ENCODE measurements at places on chromosomes 5 and 9.
A peak's percentile ranks its signal among the peaks of the same experiment; 100 is the strongest.

DNA sequence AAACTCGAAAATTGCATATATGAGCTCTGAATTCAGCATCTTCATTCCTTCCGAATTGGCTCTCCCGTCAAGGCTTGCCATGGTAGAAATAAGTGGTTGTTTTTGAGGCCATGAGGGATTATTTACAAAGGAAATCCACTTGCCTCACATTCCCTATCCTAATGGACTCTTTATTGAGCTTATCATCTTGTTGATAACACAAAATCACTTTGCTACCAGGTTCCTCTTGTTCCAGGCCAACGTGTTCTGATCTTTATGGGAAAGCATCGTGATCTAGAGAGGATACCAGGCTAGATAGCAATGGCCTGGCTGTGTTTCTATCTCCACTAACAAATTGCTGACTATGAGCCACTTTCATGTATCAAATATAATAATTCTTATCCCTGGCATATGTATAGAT, 811.7 kb downstream of the TLR4 start:
- DNase-seq = no peak

DNA sequence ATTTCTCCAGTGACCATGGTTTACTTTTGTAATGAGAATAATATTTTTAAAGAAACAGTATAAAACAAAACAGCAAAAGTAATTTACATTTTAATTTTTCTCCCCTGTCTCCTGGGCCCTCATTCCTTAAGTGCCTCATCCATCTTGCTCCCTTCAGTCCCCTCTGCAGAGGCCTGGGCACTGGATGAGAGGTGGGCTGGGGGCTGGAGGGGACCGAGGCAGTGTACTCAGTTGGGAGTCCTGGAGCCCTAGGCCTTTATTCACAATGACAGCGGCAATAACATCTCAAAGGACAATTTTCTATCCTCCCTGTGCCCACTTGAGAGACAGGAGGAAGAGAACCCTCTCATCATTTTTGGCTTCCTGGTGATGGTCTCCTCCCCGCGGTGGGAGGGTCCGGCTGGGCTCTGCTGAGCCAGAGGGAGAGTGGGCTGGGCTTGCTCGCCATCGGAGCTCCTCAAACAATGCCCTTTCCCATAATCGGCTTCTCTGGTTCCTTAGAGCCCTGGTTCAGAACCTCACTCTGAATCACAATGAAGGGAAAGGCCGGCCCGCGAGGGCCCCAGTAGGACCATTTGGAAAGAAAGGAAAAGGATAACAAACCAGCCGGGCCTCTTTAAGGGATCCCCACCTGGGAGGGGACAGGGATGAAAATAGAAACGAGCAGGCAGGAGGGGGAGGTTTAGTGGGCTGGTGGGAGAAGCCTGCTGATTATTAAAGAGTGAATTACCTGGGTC, 9.7 kb upstream of the SMIM32 start:
- no peak for DNase-seq

DNA sequence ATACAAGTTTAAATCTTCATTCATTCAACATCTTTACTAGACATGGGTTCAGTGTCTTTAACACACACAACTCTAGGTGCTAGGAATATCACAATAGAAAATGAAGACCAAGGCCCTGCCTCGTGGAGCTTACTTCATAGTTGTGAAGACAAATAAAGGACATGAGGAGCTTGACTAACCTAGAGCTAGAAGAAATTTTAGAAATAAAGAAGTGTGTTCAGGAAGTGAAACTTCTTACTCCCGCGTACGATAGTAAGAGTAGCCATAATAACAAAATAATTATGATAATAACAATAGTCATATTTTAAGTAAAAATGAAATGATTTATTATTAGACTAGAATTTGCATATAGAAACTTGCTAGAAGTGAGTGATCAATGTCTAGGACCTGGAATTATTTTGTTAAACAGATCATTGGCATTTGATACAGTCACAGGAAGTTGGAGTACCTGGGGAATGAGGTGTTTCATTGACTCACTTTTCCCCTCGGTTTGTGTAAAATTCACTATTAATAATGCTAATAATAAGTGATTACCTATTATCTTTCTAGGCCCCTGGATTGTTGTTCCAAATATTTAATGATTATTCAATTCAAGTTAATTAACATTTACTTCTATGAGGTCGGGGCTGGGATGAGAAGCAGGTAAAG, 331.3 kb downstream of the NSG2 start:
- DNase-seq = no peak

GRCh38 chr5:35136386-35136785, 88.6 kb upstream of the AGXT2 start:
- no peak for DNase-seq

DNA sequence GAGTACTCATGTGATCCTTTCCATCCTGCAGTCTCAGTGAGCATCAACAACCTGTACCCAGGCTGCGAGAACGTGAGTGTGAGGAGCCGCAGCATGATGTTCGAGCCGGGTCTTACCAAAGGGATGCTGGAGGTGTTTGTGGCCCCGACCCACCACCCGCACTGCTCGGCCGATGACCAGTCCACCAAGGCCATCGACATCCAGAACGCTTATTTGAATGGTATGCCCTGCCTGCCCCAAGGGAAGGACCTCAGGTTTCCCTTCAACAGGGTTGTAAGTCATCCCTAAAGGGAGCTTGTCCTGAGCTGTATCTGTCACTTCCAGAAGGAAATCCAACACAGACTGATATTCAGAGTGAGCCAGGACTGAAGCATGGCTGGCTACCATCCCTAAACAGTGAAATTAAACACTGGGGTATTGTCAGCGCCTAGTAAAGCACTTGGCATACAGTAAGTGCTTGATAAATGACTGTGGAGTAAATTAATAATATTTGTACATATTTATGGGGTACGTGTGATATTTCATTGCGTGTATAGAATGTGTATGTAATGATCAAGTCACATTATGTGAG, 39.3 kb upstream of the CTSL start:
- DNase-seq = no peak

GRCh38 chr5:448061-448765, 5.2 kb downstream of the EXOC3 start:
- DNase-seq = peak; percentile 51

DNA sequence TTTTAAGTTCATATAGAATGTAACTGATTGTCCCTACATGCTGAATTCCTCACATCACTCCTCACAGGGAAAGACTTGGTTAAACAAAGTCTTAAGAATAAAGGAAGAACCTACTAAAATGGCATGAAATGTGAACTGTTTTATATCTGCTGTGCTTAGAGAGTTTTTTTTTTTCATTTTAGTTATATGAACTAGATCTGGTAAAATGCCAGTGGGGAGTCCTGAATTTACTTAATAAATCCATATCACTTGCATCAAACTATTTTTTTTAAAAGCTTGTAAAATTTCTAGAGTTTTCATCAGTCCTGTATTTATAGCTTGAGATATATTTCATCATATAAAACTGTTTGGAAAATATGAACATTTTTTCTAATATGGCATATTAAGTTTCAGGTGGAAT, 1528.6 kb downstream of the EFNA5 start:
- no peak for DNase-seq

DNA sequence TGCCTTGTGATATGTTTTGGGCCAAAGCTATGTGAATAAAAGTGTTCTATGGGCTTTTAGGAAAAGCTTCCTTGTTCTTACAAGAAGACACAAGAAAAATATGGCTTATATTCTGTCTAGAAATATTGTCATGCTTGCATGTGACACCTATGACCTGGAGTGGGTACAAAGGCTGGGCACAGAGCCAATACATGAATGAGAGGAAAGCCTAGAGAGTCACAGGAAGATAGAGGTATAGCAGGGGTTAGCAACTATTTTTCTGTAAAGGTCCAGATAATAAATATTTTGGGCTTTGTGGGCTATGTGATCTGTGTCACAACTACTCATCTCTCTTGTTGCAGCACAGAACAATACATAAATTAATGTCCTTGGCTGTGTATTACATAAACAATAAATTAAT, 196.6 kb upstream of the CD180 start:
- no peak for DNase-seq

- no peak for DNase-seq
Observed at GRCh38 chr9:6188466-6188865, 27.1 kb upstream of the IL33 start.

DNA sequence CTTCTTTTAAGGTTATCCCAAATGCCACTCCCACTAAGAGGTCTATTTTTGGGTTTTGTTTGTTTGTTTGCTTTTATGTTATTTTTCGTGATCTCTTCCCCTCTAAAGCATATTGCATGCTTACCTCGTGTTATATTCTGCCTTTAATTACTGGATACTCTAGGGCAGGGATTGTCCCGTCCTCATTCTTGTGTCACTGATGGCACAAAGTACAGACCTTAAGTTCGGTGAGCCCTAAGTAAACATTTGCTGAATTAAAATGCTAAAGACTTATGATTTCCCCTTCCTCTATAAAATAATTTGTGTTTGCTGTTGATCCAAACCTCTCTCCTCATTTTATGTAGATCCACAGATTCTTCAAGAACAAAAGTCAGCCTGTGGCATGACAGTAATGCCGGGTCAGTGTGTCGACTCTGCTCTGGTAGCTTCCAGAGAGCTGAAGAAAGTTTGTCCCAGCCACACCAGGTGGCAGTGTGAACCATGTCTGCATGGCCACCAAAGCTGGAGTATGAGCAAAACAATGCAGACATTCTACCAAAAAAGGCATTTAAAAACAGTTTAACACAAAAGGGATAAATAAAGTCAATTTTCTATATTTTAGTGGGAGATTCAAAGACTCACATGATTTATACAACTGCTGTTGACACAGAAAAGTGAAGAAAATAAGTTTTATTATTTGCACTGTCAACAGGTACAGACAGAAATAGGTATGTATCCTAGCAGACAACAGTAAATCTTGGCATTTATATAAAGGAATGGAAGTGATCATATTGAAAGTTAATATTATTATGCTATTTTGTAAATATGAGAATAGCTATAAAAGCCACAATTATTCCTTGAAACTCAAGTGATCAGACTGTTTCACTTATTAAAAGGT, 17.9 kb upstream of the POC5 start:
- DNase-seq = no peak

DNA sequence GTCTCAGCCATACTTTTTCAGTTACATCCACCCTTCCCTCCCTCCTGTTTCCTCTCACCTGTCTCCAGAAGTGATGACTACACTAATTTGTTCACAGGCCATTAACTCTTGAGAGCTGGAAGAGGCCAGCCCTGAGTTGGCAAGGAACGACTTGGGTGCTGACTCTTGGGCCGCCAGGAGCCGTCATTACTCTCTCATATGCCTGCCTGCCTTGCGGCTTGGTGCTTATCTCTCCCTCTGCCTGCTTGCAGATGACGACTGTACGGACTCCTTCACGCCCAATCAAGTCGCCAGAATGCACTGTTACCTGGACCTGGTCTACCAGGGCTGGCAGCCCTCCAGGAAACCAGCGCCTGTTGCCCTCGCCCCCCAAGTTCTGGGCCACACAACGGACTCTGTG, 66.1 kb downstream of the PAPPA start:
- DNase-seq = no peak

DNA sequence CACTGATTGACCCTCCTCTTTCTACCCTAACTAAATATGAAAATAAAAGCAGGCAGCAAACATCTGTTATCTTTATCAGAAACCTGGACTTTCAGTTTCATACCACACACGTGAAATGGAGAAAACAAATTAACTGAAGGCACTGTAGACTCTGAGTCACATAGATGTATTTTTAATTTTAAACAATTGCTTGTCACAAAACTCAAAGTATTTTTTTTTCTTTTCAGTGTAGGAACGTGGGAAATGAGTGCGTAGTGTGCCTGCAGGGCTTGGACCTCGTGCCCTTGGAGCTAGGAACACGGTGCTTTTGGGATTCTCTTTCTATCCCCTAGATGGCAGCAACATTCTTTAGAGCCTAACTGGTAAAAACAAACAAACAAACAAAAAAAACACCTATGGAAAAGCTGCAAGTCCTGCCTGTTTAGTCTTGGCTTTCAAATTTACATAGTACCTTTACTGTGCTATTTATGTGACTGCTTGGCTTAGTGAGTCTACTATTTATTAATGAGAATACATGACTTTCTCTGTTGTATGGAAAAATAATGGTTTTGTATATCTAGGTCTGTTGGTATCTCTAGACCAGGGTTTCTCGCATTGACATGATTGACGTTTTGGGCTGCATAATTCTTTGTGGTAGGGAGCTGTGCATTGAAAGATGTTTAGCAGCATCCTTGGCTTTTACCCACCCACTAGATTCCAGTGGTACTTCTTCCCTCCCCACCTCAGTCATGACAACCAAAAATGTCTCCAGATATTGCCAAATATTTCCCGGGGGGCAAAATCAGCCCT, 16.8 kb upstream of the ACTBL2 start:
- no peak for DNase-seq

GRCh38 chr5:106875591-106876297, 795.0 kb downstream of the EFNA5 start:
- DNase-seq = no peak

DNA sequence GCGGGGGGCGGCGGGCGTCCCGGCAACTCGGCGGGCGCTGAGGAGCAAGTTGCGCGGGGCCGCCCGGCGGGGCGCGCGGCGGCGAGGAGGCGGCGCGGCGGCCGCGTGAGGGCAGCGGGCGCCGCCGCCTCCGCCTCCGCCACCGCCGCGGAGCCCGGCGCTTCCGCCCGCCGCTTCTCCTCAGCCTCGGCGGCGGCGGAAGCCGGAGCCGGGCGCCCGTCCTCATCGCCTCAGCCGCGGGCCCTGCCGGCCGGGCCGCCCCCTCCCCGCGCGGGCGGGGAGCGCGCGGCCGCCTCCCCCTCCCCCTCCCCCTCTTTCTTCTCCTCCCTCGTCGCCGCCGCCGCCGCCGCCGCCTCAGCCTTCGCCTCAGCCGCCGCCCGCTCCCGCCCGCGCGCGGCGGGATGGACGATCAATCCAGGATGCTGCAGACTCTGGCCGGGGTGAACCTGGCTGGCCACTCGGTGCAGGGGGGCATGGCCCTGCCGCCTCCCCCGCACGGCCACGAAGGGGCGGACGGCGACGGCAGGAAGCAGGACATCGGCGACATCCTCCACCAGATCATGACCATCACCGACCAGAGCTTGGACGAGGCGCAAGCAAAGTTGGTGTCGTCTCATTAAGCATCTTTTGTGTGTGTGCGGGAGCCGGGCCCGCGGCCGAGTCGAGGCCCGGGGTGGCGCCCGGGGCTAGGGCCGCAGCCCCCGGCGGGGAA, at the start of gene PBX3:
TSS of gene PBX3 (plus strand) at position 321 of the 712 bp plus-strand sequence.
- DNase-seq = no peak

GRCh38 chr5:42022383-42022972, 97.4 kb downstream of the FBXO4 start:
- DNase-seq = no peak

- DNase-seq = no peak
Observed at GRCh38 chr5:175920231-175920811, 47.8 kb downstream of the THOC3 start.

- DNase-seq = no peak
Observed at GRCh38 chr9:20623748-20624124, 1.4 kb upstream of the MLLT3 start.

GRCh38 chr5:178624631-178625546, 2.0 kb downstream of the CLK4 start:
- no peak for DNase-seq

All from hypothalamus (tissue), 51 donors.